ENCODE measurements at places on chromosomes 12 and 14.
A peak's percentile ranks its signal among the peaks of the same experiment; 100 is the strongest.

DNA sequence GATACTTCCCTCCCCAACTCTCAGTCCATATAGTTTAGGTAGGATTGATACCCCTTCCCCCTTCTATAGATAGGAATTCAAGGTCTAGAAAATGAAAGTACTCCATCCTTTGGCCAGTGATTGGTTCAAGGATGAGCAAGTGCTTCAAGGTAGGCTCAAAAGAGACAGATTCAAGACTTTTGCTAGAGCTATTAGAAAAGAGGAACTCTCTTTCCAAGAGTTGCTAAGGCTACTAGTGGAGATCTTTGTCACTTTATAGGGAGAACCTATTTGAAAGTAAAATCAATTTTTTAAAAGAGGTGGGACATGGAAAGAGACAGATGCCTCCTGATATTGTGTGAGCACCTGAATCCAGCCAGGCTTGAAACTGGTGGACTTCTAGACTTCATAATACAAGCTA is 17.5 kb downstream of the POLE2 start:
- no peak for DNase-seq

- no peak for DNase-seq
Measured at GRCh38 chr12:32478858-32479725, 79.7 kb downstream of the FGD4 start.

- peak; percentile 56 for DNase-seq
Measured at GRCh38 chr14:39488600-39488999, 56.4 kb upstream of the FBXO33 start.

DNA sequence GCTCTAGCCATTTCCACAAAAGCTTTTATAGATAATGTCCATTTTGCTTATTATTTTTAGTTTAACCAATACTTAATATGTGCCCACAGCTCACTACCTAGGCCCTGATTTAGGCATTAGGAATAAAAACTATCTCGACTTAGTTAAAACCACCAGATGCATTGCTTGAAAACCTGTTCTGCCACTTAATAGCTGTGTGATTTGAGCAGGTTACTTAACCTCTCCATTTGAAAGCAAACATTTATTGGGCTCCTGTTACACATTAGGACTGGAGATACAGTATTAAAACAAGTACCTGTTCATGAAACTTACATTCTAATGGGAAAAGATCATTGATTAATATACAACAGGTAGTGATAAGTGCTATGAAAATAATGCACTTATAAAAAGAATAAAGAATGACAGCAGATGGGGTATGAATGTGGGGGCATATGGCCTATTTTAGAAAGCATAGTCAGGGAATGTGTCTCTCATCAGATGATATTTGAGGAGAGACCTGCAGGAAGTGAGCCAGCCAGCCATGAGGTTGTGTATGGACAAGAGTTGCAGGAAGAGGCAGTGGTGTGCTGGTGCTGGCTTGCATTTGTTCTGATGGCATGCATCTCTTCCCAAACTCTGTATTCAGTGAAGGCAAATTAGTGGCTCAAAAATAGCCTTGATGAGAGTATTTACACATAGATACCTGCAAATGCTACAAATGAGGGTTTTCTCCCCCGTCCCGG is 34.3 kb downstream of the NOPCHAP1 start:
- no peak for DNase-seq

DNA sequence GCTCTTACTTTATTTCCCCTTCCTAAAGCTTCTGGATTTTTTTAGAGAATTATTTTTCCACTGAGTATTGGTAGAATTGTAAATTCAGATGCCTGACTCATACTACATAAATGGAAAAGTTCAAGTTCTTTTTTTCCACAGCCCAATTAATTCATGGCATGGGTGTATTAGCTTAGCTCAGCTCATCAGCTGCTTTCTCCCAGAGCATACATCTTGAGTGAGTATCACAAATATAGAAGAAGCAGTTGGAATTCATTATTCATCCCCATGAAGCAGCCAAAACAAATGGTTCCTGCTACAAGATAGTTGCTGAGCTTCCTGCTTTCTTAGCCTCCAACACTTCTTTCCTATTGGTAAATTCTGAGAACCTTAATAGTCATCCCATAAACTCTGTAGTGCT is 105.1 kb downstream of the C12orf50 start:
- peak; percentile 12 for DNase-seq

- no peak for DNase-seq
Measured at GRCh38 chr12:26203167-26203780, 7.9 kb downstream of the SSPN start.

- DNase-seq = no peak
Measured at GRCh38 chr14:55458800-55459515, 18.5 kb upstream of the TBPL2 start.

DNA sequence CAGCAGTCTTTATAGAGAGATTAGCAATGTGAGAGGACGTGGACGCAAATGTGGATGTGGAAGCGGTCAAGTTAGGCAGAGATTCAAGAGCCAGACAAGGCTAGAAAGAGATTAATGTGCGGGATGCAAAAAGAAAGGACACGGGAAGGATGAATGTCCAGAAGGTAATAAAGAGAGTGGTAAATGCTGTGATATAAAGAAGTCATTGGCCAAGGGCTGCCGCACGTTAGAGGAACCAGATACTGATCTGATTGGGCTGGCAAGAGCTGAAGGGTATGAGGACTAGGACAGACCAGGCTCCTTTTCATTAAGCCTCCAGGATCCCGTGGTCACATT is 59.5 kb downstream of the DHRS2 start:
- DNase-seq = no peak

GRCh38 chr12:108629824-108630476 is 3.7 kb downstream of the SELPLG start:
- no peak for DNase-seq

DNA sequence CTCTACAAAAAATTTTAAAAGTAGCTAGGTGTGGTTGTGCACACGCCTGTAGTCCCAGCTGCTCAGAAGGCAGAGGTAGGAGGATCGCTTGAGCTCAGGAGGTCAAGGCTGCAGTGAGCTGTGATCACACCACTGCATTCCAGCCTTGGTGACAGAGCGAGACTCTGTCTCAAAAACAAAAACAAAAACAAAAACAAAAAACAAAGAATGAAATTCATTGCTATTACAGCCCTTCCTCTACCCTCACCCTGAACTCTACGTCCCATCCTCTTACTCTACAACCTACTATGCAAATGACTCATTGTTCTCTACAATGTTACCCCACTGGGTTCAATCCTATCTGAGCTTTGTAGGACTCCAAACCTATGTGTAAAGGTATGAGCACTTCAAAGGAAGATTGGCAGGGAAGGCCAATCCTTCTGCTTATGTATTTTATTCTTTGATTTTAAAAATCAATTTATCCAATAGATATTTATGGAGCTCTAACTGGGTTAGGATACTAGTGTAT is 39.3 kb downstream of the NINJ2 start:
- no peak for DNase-seq

GRCh38 chr14:39763402-39763890 is 331.2 kb upstream of the FBXO33 start:
- no peak for DNase-seq

DNA sequence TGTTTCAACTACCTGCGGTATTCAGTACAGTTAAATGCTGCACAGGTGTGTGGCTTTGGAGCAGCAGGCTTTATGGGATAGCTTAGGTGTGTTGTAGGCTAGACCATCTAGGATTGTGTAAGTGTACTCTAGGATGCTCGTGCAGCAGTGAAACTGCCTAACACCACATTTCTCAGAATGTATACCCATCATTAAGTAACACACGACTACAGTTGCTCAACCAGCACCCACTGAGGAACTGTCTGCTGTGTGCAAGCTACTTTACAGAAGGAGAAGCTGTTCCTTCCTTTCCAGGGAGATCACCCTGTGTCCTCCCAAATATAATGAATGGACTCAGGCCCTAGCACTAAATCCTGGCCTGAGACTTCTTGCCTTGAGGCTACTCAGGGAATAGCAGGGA is 94.8 kb downstream of the SLC24A4 start:
- DNase-seq = peak; percentile 54

DNA sequence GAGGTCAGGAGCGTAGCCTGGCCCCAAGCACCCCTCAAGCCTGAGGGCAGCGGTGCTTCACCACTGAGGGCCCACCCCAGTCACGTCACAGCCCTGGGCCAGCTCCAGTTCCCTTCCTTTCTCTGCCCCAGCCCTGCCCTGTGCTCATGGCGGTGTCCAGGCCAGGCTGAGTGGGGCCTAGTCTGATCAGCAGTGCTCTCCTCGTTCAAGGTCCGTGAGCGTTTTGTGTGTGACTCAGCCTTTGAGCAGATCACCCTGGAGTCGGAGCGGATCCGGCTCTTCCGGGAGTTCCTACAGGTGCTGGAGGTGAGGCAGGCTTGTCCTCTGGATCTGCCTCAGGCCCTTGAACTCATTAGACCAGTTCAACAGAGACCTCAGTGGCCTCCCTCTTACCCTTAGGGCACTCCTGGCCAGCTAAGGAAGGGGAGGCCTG is 19.0 kb downstream of the PRPF40B start:
- DNase-seq = no peak

GRCh38 chr12:88305254-88305890 is 163.3 kb downstream of the TMTC3 start:
- DNase-seq = no peak

- no peak for DNase-seq
Measured at GRCh38 chr12:42186793-42187192, 42.1 kb upstream of the GXYLT1 start.

GRCh38 chr12:53424626-53425514 is 1.2 kb downstream of the AMHR2 start:
- no peak for DNase-seq

- no peak for DNase-seq
Measured at GRCh38 chr14:94340533-94340932, 17.4 kb upstream of the SERPINA6 start.

DNA sequence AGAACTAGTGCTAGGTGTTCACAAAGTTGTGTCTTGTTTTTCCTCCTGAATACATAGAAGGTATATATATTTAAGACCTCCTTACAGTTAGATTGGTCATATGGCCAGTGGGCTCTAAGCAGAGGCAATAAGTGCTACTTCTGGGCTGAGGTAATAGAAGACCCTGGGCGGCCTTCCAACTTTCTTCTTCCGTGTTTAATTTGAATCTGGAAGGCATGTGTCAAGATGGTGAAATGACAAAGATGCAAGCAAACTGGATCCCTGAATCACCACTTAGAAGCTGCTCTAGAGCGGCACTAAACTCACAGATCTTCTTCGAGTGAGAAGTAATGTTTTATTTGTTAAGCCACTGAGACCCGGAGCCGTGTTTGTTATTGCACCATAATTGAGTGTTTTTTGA is 201.0 kb upstream of the GZMB start:
- DNase-seq = no peak

DNA sequence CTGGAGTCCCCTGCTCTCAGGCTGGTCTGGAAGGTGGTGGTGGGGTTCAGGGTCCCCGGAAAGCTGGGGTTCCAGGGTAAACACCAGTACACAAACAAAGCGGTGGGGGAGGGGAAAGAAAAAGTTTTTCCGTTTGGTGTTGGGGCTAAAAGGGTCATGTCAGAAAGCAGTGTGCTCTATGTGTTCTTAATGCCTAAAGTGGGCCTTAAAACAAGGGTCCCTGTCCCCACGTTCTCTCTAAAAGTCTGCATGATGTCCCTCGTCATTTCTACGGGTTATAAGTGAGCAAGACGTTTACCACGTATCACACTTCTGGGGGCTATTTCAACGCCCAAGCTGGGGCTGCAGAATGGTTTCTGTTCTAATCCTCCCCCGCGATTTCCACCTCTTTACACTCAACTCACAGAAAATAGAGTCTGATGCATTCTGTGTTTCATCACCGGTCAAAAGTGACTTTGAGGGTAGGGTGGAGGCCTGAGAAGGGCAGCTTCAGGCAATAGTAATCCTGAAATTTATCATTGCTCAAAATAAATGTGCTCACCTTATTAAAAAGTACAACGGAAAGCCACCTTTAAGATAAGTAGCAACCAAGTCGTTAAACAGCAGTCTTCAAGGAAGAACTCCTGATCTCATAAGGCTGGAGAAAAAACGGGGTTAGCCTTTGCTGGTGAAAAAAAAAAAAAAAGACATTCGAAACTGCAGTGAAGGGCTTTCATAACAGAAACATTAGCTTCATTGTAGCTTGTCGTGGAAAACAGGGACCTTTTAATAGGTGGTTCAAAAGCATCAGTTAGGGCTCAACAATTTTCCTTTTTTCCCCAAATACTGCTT is 63.9 kb upstream of the PTGR2 start:
- DNase-seq = no peak

DNA sequence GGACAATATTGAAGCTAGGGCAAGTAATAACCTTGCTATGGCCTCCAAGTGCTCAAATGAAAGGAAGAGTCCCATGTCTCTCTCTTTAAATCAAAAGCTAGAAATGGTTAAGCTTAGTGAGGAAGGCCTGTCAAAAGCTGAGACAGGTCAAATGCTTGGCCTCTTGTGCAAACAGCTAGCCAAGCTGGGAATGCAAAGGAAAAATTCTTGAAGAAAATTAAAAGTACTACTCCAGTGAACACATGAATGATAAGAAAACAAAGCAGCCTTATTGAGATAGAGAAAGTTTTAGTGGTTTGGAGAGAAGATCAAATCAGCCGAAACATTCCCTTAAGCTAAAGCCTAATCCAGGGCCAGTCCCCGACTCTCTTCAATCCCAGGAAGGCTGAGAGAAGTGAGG is 84.1 kb upstream of the PLEKHA5 start:
- no peak for DNase-seq

- no peak for DNase-seq
Measured at GRCh38 chr14:63972323-63972932, 119.6 kb downstream of the SYNE2 start.

DNA sequence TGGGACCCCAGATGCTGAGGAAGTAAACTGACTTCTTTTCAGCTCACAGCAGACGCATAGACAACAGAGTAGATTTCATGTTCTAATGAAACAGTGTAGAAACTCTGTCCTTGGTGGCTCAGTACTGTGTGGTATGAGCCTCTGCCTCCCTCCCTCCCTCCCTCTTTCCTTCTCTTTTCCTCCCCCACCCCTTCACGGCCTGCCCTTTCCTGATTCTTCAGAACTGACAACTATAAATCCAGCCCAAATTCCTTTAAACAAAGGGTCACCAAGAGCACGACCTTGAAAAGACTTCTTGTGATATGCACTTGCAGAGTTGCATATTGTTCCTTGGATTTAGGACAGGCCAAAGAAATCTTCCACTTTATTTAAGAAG is 164.0 kb downstream of the ETV6 start:
- DNase-seq = no peak

DNA sequence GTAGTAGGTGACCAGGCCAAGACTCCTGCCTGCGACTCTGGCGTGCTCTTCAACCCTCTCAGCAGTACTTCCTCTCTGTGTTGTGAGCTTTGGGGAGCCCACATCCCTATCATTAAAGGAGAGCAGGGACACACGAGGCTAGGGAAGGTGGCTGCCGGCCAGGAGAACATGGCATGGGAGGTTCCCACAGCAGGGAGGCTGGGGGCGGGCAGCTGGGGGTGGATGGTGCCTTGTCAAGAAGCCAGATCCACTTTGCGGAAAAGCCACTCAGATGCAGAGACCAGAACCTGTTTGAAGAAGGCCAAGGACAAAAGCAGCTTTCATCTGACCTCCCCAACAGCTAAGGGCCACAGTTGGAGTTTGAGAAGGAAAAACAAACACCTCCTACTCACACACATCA is 198.6 kb downstream of the BCL11B start:
- no peak for DNase-seq

GRCh38 chr12:117441751-117442150 is 80.3 kb upstream of the NOS1 start:
- peak; percentile 58 for DNase-seq

- no peak for DNase-seq
Measured at GRCh38 chr14:95664546-95664945, 21.7 kb upstream of the TCL1B start.

All from Ammon's horn (tissue), 1 donor.